ENCODE measurements at places on chromosomes 6 and 20.

DNA sequence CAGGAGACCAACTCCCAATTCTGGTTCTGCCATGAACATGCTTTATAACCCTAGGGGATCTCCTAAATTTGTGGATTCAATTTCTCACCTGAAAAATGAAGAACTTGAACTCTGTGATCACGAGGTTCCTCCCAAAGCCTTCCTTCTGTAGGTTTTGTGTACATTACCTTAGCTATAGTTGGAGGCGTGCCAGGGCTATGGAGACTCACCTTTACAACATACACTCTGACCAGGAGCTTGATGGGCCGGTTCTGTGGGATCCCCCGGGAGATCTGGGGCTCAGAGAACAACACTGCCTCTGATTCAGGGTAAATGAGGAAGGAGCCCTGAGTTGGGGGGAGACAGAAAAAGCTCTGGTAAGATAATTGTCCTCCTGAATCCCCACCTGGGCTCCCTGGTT is 34.1 kb downstream of the ERGIC3 start:
- no peak for DNase-seq

- no peak for DNase-seq
Observed at GRCh38 chr6:154513601-154514320, 3.3 kb upstream of the CNKSR3 start.

GRCh38 chr20:12199703-12200102 is 282.0 kb downstream of the BTBD3 start:
- no peak for DNase-seq

DNA sequence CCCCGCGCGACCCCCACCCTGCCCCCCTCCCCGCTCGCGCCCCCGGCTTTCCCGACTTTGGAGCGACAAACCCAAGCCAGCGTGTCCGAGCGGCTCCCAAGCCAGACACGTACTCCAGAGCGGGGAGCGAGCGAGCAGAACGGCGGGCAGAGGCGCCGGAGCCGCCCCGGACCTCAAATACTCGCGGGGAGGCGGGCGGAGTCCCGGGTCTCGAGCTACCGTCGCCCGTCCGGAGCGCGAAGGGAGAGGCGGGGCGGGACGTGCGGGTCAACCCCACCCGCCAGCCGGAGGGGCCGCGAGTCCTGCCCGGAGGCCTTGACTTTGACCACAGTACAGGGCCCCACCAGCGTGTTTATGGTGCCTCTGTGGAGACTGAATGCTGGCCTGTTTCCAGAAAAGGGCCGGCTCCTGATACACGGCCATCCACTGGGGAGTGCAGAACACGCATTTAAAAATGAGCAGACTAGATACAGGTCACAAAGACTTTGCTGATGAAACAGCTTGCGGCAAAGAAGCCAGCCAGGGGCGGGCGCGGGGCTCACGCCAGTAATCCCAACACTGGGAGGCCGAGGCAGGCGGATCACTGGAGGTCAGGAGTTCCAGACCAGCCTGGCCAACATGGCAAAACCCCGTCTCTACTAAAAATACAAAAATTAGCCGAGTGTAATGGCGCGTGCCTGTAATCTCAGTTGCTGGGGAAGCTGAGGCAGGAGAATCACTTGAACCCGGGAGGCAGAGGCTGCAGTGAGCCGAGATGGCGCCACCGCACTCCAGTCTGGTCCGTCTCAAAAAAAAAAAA is at the start of gene SERPINB6:
SERPINB6 (minus strand) TSS at position 148 of the 799 bp plus-strand sequence. CDS start 12,235 bp downstream, outside the sequence.
- no peak for DNase-seq

- DNase-seq = no peak
Observed at GRCh38 chr6:11433860-11434259, 103.7 kb upstream of the TMEM170B start.

GRCh38 chr20:363319-364078 is 16.6 kb downstream of the NRSN2 start:
- no peak for DNase-seq

GRCh38 chr6:87155842-87156815 is 764 bp downstream of the ZNF292 start:
- DNase-seq = no peak

Measured in GM19239 (cell line).